ENCODE measurements at places on chromosomes 13 and 19.

DNA sequence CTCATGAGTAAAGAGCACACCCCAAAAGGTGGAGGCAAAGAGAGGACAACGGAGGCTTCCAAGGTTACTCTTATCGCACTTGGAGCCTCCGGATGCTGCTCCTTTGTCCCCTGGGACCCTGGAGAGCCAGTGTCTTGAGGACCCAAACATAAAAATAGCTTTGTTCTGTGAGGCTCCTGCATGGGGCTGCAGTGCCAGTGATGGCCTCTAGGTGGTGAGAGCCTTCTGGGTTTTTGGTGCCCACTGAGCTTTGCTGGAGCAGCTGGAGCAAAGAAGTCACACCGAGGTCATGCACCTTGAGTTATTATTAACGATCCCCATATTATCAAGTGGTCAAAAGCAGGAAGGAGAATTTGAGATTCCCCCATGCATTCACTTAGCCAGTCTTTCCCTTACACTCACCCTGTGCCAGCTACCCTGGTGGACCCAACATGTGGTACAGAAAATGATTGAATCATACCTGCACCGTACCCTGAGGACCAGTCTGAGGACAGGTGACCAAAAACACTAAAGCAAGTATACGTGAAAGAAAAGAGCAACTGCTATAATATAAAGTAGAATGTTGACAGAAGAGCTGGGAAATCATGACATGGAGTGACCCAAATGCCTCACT lies 41.5 kb downstream of the ZNF682 start:
- DNase-seq, result no peak

GRCh38 chr13:48096670-48097069 lies 1.8 kb upstream of the MED4 start:
- no peak for DNase-seq

- no peak for DNase-seq
Measured at GRCh38 chr19:12782424-12783290, 7.3 kb upstream of the HOOK2 start.

- no peak for DNase-seq
Measured at GRCh38 chr19:8005534-8006256, at the start of gene ELAVL1. TSS of gene ELAVL1 (minus strand) at chr19:8005641. CDS start at chr19:7991815, 13,826 bp downstream.

DNA sequence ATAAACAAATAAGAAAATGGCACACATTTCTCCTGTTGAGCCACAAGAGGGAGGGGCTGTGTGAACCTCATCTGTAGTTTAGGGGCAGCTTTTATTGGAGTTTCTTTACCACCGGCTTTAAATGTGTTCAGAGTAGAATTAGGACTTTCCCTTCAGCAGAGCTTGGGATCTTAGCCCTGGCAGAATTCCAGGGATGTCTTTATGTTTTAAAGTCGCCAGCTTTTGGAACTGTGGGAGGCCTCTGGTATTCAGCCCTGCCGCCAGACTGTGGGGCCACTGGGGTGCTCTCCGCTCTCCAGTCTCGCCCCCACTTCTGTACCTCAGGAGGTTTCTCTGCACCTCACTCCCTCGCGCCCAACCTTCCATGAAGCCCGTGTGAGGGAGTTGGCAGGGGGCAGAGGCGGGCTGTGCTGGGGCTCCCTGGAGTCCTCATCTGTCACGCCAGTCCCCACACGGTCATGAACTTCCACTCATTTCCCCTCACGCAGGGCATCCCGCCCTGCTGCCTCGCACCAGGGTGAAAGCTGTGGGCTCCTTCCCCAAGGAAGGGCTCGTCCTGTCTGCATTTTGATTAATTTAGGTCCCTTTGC lies 31.5 kb downstream of the CCDC8 start:
- DNase-seq, result no peak

DNA sequence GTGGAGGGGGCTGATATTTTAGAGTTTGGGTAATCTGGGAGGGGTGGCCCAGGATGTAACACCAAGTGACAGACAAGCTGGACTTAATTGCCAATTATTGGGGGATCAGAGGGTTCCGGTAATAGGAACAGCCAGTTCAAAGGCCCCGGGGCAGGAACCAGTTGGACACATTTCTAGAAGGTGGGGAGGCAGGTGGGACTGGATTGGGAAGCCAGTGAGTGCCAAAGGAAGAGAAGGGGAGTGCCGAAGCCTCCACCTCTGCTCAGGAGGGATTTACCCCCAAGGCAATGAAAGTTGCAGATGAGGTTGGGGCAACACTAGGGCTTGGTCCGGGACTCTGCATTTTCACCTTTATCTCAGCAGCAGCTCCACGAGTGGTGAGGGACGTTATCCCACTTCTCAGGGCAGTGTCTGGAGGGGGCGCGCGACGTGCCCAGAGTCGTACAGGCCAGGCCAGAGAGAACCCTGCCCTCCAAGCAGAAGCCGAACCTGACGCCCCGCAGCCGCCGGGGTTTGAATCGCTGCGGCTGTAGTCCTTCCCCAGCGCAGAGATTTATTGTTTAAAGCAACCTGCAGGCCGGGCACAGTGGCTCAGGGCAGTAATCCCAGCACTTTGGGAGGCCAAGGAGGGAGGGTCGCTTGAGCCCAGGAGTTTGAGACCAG lies 5.7 kb upstream of the JUND start:
- DNase-seq, result no peak

GRCh38 chr19:35165200-35166058 lies 10.9 kb downstream of the FXYD5 start:
- no peak for DNase-seq

DNA sequence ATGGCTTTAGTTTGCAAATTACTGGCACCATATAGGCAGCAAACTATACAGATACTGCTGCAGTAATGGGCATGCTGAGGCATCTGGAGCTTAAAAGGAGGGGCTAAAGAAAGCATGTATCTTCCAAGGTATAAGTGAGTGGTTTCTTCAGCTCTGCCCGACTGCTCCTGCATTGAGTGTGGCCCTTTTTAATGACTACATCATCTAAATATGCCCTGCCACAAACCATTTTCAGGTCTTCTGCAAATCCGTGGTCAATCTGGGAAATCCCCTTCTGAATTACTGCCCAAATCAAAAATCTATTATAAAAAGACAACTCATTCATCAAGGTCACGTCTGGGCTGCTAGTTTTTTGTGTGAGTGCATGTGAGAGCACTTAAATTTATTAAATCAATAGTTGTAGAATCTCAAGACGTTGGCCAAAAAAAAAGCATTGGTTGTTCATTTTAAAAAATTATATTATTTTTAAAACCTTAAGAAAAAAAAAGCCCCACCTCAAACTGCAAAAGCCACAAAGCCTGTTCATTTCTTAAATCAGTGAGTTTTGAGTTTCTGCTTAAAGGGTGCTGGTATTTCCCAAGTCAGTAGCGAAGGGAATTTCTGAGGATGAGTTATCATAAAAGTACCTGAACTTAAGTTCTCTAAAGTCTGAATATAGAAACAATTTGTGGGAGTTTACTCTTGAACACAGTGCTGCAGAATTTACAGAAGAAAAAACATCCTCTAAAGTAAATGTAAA lies 16.3 kb downstream of the LCP1 start:
- DNase-seq, result no peak

DNA sequence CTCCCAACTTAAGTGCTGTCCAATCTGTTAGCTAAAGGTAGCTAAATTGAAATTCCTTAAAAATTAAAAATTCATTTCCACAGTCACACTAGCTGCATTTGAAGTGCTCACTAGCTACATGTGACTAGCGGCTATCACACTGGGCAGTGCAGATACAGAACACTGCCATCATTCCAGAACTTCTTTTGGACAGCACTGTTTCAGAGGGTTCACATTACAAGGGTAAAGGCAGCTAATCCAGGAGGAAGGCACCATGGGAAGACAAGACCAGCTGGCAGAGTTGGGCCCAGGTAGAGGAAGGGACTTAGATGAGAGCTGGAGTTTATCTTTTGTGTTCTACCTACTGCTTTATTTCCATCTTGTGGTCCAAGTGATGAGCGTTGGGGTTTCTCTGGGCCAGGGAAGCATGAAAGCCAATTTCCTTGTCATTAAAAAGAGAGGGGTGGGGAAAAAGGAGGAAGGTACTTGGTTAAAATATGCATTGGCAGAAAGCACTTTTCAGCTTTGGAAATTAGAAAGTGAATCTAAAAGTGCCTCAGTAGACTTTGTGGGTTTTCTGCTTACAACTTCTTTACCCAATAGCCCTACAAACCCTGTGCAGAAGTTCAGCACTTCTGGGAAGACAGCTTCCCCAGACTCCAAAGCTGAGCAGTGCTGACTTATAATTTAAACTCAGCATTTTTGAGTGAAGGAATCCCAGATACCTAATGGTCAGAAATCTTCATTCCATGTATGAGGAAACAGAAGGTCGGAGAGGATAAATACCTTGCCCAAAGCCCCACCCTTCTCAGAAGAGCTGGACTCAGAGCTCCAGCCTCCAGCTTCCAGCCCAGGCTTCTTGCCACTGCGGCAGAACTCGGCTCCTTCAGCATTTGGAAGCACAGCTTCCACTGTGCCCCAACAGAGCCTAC lies 49.5 kb downstream of the ATP7B start:
- DNase-seq, result no peak

- DNase-seq, result no peak
Measured at GRCh38 chr13:46339035-46339666, 47.9 kb downstream of the RUBCNL start.

DNA sequence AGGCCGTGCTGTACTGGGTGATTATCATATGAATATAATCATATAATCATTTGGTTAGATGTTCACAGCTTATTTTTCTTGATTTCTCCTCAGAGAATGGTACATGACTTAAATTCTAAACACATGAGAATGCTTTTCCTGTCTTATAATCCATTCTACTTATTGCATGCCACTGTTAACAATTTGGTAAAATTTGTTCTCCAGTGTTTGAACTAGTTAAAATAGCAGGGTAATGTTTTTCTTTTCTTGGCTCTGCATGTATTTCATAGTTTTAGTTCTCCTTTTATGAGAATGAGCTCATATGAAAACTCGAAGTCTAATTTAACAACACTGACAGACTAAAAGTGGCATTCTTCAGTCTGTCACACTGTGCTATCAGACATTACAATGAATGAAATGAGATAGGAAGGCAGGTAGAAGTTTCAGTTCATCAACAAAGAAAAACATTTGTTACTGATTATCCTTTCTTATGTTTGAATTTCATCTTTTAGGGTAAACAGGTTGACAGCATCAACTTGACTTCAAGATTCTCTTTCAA lies 10.2 kb downstream of the SPRYD7 start:
- no peak for DNase-seq

DNA sequence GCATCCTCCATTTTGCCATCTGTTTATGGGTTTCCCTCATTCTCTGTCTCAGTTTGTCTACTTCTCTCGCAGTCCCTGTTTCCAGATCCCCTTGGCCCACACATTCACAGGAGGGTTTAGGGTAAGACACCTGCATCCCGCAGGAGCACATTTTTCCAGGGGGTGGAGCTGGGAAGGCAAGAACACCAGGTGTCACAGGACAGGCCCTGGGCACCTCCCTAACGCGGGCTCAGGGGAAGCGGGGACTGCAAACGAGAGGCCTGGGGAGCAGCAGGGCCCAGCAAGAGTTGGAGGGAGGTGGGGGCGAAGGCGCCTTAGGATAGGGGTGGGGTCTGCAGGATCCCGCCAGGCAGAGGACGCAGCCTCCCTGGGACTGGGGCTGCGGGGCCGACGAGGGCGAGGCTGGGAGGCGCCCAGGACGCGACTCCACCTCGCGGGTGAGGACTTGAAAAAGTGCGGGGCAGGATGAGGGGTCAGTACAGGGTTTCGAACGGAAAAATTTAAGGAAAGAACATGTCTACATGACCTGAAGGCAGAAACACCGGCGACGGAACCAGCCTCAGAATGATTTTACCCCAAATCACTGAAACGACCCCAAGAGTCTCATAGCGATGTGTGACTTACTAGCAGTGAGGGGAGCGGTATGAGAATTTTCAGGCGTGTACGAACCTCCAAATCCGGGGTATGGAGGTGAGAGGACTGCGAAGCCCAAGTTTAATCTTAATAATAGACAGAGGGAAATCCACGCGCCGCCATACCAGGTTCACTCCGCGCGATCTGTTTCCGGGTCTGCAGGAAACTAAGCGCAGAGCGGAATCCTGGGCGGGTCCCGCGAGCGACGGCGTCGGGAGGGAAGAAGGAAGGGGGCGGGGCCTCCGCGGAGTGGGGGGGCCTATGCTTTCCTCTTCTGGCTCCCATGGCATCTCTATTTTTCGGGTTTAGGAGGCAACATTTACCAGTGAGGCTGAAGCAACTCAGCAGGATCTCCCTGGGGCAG lies 7.1 kb upstream of the ERVV-2 start:
- no peak for DNase-seq

DNA sequence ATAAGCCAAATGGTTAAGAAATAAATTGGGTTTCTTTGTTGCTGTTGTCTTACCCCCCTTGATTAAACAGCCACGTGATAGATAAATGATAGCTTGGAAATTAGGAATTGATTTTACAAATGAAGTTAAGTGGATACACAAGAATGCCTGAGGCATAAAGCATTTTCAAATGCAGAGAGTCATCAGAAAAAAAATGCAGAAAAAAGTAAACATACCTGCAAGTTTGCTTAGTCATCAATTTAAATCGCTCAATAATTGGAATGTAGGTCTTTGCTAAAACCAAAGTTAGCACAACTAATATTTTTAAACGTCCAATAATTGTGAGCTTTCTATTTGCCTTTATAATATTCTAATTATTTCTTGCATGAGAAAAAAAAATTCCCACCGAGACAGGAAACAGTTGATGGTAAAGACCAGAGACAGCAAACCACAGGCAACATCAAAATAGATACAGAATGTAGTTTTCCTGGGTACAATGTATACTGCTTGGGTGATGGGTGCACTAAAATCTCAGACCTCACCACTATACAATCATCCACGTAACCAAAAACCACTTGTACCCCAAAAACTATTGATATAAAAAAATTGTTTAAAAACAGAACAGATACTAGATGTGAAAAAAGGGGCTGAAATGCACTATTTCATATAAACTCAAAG lies 924.0 kb downstream of the PCDH9 start:
- DNase-seq, result no peak

DNA sequence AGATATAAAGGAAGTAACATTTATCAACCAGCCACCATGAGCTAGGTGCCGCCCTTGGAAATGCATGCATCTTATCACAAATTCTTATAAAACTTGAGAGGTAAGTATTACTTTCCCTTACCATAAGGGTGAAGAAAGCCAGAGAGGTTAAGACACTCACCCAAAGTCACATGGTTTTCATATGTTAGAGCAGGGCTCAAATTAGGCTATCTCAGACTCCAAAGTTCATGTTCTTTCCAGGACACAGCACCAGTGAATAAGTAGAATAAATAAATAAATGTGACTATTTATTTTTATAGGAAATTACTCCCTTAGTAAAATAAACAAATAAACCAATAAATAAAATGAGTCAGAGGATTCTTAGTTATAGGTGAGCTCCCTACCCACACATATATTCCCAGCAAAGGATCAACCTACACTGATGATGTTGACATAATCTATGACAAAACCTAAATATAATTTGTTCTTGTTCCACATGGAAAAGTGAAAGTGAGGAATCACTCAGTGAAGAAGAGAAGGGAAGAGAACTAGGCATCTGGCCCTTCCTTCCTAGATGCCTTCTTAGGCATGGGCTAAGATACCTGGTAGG lies 27.2 kb downstream of the SPRY2 start:
- no peak for DNase-seq

DNA sequence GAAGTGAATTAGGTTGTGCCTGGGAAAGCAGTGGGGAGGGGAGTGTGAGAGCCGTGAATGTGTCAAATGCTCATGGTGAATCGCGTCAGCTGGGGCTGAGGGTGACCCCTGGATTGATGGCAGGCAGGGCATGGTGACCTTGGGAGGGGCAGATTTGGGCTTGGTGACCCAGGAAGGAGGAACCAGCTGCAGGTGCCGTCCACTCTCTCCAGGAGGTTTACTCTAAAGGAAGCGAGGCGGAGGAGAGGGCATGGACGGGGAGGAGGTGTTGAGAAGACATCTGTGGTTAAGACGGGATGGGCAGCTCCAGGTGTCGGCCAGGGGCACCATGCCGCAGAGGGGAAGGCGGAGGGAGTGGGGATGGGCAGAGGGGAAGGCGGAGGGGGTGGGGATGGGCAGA lies 28.7 kb downstream of the TMEM255B start:
- no peak for DNase-seq
